Activated CD8-positive, alpha-beta T cell treated with anti-CD3 and anti-CD28 coated beads for 36 hours (primary cell): ENCODE measurements at places on chromosomes 5 and 9. TPM values are rescaled to one million over a fixed set of nuclear protein-coding genes. Genes with fewer than 3 reads are reported as not detected.

ATP10B gene
- not detected for total RNA-seq

PTPRD gene
- not detected for total RNA-seq

ZFR gene
- total RNA-seq = 56.8 TPM

C8G gene
- total RNA-seq = not detected

DNM1 gene
- total RNA-seq = 0.36 TPM

DNA sequence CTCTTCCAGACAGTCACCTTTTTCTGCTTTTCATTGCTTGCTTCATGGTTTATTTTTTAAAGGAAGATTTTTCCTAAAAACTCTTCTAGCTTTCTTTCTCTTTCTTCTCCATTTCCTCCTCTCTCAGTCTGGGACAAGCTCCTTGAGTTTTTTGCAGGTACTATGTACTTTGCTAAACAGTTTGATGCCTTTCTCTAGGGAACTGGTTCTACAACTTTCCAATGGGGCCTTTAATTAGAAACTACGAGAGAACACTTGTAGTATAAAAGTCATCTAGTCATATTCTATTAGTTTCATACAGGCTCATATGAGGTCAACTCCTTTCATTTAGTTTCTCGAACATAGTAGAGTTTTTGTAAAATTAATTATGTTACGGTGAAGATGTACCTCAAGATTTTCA is 189.6 kb downstream of the DOCK8 start:
- H3K36me3 ChIP-seq = peaks cover 79% of the 10 kb centered on the region
- no peak overlapping the region for H3K27ac ChIP-seq
- no peaks in the 10 kb centered on the region for H3K4me1 ChIP-seq
- no peaks in the 10 kb centered on the region for H3K27me3 ChIP-seq
- no peak overlapping the region for H3K4me3 ChIP-seq

DNA sequence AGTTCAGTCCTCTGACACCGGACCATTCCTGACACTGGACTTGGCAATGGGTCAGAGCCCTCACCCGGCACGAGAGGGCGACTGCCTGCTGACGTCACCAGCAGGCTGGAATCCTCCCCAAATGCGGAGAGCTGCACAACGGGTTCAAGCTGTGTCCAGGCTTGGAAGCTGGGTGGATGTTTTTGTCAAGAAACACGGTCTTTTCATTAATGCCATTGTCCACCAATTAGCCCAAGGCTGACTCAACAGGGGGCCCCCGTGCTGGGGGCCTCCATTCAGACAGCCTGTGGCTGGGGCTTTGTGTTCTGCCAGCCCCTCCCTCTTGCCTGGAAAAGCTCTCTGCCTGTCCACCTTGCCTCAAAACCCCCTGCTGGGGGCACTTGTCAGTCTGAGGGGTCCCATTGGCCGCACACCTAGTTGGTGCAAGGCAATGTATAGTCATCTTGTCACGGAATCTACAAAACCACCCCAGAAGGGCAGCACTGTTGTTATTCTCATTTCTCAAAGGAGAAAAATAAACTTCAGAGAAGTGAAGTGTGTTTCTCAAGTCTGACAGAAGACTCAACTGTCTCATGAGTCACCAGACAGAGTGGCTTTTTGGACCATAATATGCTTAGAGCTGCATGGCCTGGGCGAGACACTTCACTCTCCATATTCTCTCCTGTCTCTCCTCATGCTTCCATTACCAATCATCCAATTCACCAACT is 24.6 kb downstream of the NDUFA8 start:
- no peak overlapping the region for H3K27ac ChIP-seq
- H3K4me3 ChIP-seq = no peak overlapping the region
- no peak for DNase-seq
- H3K36me3 ChIP-seq = no peaks in the 10 kb centered on the region
- H3K27me3 ChIP-seq = peaks cover 1% of the 10 kb centered on the region
- H3K4me1 ChIP-seq = no peaks in the 10 kb centered on the region

DNA sequence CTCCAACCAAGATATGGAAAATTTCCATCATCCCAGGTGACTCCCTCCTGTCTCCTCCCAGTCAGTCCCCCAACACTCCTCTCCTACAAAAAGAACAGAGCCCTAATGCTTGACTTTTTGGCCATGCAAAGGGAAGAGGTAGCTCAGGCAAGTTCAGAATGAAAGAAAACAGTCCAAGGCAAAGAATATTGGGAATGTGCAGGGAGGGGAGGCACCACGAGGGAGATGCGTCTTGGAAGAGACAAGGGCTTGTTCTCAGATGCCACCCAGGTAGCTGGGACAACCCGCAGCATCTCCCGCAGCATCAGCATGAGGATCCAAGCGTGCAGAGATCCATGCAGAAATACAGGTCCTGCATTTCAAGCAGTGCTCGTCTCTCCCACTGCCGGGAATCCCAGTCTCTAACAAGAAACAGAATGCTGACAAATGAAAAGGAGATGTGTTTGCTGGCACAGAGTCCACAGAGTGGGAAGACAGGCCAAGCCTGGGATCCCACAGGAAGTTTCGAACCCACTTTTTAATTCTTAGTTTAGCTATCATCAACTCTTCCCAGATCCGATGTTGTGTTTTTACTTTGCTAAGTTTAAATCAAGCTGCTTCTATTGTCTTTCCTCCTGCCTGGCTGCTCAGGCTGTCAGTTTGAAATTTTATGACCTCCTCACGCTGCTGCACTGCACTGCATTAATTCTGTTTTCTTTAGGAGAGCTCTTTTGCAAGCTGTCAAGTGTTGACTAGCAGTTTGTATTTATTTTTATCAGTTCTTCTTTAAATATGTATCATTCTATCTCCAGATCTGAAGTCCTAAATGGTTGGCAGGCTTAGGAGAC is 86.8 kb upstream of the OSMR start:
- H3K36me3 ChIP-seq = no peaks in the 10 kb centered on the region
- no peak for DNase-seq
- H3K27me3 ChIP-seq = peaks cover 7% of the 10 kb centered on the region
- no peaks in the 10 kb centered on the region for H3K4me1 ChIP-seq
- H3K27ac ChIP-seq = no peak overlapping the region

GRCh38 chr5:89698028-89698427 is 711.5 kb downstream of the CETN3 start:
- no peaks in the 10 kb centered on the region for H3K4me1 ChIP-seq
- H3K36me3 ChIP-seq = no peaks in the 10 kb centered on the region
- no peak for DNase-seq
- no peak overlapping the region for H3K27ac ChIP-seq
- H3K27me3 ChIP-seq = no peaks in the 10 kb centered on the region

DNA sequence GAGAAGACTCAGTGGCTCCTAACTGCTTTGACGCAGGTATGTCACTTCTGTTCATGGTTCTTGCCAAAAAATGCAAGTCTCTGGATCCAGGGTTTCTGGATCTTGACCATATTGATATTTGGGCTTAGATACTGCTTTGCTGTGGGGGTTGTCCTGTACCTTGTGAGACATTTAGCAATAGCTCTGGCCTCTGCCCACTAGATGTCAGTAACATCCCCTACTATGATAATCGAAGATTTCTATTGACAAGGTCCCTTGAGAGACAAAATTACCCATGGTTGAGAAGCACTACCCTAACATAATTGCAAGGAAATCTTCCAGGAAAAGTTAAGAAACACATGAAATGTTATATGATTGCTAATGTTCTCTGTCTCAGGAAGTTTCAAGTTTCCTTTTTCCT is 285.4 kb downstream of the TMEM232 start:
- no peak overlapping the region for H3K27ac ChIP-seq
- no peaks in the 10 kb centered on the region for H3K36me3 ChIP-seq
- no peaks in the 10 kb centered on the region for H3K27me3 ChIP-seq
- H3K4me1 ChIP-seq = no peaks in the 10 kb centered on the region
- DNase-seq = peak; percentile 18

- H3K4me1 ChIP-seq = no peaks in the 10 kb centered on the region
- no peak overlapping the region for H3K4me3 ChIP-seq
- H3K36me3 ChIP-seq = no peaks in the 10 kb centered on the region
Measured at GRCh38 chr9:131848570-131849160, 108.8 kb upstream of the RAPGEF1 start.

GRCh38 chr5:22958462-22959262 is 105.5 kb upstream of the CDH12 start:
- no peaks in the 10 kb centered on the region for H3K27me3 ChIP-seq
- DNase-seq = no peak
- H3K4me3 ChIP-seq = no peak overlapping the region
- H3K27ac ChIP-seq = no peak overlapping the region
- H3K36me3 ChIP-seq = no peaks in the 10 kb centered on the region

- H3K4me1 ChIP-seq = peaks cover 17% of the 10 kb centered on the region
- DNase-seq = no peak
- H3K27me3 ChIP-seq = no peaks in the 10 kb centered on the region
- H3K36me3 ChIP-seq = peaks cover 39% of the 10 kb centered on the region
Measured at GRCh38 chr9:132311978-132312377, 42.8 kb downstream of the SETX start.

DNA sequence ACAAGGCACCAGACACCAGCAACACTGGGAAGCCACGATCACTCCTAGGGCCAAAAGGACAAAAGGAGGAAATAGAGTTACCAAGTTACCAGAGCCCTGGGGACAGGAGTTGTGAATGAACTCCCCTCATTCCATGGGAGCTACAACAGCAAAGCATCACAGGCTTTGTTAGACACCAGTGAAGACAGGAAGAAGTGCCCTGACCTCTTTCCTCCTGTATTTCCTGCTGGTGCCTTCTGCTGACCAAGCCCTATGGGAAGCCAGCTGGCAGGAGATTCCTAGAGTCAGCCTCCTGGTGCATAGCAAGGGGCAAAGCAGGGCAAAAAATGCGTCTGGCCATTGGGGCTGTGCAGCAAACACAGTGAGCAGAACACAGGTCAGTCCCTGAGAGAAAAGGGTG is 374.7 kb downstream of the ZSWIM6 start:
- H3K27me3 ChIP-seq = peaks cover 8% of the 10 kb centered on the region
- no peak for DNase-seq
- no peak overlapping the region for H3K27ac ChIP-seq
- no peaks in the 10 kb centered on the region for H3K36me3 ChIP-seq

DNA sequence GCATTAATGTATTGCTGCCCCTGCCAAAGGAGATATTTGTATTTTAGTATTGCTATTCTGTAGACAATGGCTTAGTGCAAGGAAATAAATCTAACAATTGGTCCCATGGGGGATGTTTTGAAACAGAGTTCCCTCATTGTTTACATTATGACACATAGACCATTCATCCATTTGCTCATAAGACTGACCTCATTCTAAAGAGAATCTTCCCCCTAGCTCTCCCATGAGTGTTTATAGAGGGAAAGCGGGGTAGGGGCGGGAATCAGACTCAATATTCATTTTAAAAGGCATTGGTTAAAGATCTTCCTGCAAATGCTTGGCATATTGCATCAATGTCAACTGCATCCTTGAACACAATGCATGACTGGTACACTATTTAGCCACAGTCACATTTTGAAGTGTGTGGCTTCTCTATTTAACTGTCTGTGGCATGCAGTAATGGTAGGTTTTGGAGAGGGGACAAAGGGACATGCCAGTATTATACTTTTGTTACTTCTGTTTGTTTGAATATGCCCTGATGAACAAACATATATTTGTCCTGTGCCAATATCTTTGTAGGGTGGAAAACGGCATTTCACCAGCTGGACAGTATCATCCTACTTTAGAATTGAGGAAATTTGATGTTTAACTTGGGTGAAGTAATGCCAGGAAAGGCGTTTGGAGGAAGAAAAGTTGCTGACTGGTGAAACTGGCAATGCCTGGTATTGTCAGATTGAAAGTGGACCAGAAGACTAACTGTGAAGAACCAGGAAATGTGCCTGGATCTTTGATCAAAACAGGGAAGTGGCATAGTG is 84.1 kb upstream of the MEGF10 start:
- DNase-seq = no peak
- H3K4me1 ChIP-seq = no peaks in the 10 kb centered on the region
- no peak overlapping the region for H3K4me3 ChIP-seq
- peaks cover 2% of the 10 kb centered on the region for H3K27me3 ChIP-seq
- H3K36me3 ChIP-seq = no peaks in the 10 kb centered on the region
